ENCODE measurements at places on chromosomes 1 and 21.

DNA sequence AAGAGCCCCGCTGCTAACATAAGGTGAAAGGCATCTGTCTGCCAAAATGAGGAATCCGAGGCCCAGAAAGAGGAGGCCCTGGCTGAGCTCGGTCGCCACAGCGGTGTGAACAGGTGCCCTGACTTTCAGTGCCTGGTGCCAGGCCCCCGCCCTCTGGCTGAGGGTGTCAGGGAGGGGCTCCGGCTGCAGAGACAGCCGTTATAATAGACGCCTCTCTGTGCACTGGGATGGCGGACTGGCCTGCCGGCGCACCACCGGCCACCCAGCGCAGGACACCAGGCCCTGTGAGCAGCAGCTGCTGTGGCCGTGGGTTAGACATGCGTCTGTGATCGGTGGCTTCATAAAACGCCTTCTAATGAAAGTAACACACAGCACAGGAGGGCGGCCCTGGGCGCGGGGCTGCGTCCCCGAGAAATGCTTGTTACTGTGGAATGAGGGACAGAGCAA, 51.4 kb upstream of the ACTRT2 start:
- no peak for DNase-seq

DNA sequence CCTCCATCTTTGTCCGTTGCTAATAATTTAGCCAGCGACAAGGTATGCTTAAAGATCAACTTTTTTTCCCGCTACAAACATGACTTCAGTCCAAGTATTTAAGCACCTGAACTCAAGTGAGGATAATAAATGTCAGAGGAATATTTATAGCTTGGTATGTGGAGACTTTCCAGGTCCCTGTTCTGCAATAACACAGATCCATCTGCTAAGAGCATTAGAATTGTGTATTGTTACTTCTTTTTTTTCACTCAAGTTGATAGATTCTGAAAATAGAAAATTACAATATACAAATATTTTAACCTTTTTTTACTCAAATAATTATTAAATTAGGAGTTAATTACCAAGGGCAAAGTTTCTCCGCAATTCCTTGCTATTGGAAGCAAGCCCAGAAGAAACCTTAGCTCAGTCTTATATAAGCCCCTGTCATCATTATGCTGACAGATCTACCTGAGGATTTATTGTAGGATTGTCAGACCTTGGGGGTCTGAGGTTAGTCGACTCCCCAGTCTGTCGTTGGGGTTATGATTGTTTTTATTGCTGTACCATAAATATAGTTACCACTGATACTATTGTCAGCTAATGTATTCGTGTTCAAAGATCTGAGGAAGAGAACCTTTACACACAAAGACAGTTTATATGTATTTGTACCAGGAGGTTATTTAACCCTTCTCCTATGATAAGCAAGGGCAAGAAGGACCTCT, 337.9 kb downstream of the TBX15 start:
- DNase-seq, result no peak

DNA sequence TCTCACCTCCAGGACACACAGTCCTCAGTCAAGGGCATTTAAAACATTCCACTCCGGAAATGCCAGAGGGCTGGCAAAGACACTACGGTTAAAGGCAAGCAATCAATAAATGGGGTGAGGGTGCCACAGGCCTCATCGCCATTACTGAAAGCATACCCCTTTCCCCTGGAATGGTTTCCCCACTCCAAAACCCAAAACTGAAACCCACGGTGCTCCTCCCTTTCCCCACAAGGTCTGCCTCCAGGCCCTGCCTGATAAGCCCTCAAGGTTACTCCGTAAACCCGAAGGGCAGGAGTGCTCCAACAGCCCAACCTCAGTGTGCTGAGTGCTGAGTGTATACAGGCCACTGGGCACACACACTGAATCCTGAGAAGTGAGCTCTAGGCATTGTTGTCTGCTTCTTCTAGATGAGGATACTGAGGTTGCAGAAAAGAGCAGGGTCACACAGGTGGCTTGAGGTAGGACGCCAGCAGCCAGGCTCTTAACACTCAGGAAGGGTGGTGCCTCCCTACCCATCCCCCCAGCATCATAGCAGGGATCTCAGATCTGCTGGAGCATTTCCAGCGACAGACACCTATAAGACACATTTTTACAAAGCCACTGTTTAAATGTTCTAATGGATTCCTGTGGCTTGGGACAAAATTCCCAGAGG, 29.0 kb downstream of the SSBP3 start:
- no peak for DNase-seq

DNA sequence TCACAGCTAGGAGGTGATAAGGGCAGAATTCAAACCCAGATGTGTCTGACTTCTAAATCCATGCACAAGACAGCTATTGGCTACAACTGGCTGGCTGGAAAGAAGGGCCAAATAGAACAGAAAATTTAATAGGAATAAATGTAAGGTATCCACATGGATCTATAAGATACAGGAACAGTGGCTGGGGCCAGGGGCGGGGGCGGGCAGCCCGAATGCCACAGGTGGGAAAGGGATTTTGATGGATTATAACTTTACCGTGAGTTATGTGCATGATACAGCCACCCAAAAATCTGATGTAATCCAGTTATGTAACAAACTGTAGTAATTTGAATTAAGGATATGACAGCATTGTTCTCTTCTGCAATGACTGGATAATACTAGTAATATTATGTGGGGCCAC, 87.0 kb upstream of the COA6 start:
- DNase-seq, result no peak

GRCh38 chr1:13702425-13703127, 2.6 kb downstream of the PRDM2 start:
- no peak for DNase-seq

- DNase-seq, result peak; percentile 99
Measured at GRCh38 chr1:156659988-156660751, 17.0 kb downstream of the NES start.

DNA sequence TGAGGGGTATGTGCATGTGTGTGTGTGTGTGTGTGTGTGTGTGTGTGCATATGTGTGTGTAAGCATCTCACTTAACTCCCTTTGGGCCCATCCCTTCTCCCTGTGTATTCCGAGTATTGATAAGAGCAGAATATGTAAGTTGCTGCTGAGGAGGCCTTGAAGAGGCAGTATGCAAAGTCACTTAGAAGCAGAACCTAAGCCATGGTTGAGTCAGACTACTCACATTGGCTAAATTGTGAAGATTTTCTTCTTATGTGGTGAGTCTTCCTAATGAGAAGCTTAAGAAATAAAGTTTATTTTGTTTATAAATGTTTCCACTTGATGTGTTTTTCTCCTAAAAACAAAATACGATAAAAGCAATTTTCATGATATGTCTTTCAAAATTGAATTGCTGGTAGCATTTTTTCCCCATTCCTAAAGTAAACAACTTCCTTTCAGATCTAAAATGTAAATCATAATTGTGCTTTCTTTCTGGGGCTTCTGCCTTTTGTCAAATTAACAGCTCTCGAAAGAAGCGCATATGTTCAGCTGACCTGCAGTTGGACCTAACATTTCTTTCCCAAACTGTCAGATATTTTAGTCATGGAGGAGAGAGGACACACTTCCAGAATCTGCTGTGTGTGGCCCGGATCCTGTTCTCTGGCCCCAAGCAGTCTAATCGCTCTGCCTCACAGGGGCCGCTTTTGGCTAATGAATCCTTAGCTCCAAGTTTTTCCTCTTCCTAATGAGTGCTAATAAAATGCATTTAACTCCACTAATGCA, 284.0 kb downstream of the DUSP10 start:
- peak; percentile 38 for DNase-seq
